GM12891 (cell line): ENCODE measurements at places on chromosomes 2 and 18.

DNA sequence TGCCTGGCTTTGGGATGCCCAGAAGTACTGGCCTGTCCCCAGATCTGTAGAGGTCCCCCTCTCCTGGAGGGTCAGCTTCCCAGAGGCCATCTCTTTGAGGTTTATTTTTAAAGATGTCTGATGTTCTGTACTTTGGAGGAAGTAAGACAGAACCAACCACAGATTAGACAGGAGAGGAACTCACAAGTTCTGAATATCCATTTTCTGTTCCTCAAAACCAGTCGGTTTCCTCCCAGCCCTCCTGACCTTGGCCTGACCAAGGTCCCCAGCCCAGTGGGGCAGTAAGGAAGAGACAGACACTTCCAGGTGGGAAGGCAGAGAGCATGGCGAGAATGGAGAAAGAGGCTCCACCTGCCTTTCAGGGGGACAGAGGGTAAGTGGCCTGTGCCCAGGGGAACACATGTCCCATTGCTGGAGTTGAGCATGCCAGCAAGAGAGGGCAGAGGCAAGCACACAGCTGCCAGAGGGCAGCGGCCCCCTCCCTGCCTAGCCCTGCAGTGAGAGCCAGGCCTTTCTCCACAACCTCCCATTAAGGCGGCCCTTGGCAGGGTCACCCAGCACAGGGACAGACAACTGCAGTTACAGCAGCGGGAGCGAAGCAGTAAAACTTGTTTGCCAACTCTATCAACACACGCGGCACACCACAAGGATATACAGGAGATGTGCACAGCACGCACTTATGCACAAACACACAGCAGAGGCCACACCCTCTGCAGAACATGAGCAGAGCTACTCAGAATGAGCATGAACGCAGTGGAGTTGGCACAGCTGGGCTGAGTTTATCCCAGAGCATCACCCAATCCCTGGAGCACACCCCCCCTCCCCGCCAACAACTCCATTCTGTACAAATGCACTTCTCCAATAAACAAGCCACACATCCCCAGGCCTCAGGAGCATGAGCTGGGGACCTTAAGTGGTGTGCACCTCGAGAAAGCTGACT is 18.5 kb upstream of the SEMA4C start:
- no peak for DNase-seq

- DNase-seq, result no peak
These were observed 144.3 kb upstream of the BOD1L2 start for GRCh38 chr18:57002627-57003026.

DNA sequence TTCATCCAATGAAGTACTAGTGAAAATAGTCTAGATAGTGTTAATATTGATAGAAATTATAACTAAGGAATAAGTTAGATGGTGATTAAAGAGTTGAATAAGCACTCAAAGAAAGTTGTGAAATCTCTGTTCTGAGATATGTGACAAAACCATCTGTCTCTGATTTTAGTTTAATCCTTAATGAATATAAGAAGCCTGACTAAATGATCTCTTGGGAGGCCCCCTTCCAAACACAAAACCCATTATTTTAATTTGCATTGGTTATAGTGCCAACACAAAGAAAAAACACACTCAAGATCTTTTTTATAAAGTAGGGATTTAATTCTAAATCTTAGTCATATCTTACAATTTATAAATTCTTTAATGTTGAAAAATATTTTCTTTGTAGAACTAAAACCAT is 34.0 kb downstream of the SCN2A start:
- no peak for DNase-seq

DNA sequence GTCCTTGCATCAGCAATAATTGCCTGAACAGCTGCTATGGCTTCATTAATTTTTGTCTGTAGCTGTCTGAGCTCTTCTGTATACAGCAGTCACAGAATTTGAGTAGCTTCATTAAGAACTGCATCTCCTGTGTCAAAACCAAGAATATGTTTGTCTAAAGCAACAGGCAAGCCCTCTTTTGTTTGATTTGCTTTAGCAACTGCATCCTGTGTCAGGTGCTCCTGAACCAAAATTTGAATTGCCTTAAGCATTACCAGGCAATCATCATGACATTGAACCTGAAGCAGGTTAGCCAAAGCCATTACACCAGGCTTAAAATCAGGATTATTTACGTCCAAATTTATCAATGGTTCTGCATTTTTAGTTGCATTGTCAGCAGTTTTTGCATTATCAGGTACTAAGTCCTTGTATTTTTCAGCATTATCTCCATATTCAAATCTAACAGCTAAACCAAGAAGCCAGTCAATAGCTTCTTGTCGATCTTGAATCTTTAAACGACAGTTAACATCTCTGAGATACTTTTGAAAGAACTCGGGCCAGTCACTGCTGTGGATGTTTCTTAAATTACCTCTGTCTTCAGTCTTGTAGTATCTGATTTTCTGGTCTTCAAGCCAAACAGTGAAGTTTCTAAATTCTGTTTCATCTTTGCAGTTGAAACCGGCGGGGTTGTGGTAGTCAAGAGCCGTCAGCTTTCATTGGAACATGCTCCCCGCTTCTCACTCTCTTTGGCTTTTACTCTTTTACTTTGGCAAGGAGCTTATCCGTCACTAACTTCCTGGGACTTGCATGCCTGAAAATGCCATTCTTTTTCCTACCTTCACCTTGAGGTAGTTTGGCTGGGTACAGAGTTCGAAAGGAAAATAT is 42.2 kb downstream of the MERTK start:
- no peak for DNase-seq

DNA sequence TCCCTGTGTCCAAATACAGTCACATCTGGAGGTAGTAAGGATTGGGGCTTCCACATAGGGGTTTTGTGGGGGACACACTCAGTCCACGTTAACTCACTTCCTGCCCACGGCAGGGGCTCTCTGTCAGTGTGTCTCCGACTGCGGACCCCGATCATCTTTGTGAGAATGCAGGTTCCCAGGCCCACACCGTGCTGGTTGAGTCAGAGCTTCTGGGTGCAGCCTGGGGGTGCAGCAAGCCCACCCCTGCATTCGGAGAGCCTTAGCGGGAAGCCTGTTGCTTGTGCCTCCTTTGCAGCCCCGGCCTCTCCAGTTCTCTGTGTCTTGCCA is 28.0 kb downstream of the HPCAL1 start:
- DNase-seq, result no peak

GRCh38 chr18:24917767-24918166 is 434.2 kb downstream of the ZNF521 start:
- DNase-seq, result no peak

GRCh38 chr2:99771681-99772333 is 282.0 kb upstream of the REV1 start:
- no peak for DNase-seq

GRCh38 chr2:203451689-203452088 is 83.4 kb downstream of the RAPH1 start:
- no peak for DNase-seq

DNA sequence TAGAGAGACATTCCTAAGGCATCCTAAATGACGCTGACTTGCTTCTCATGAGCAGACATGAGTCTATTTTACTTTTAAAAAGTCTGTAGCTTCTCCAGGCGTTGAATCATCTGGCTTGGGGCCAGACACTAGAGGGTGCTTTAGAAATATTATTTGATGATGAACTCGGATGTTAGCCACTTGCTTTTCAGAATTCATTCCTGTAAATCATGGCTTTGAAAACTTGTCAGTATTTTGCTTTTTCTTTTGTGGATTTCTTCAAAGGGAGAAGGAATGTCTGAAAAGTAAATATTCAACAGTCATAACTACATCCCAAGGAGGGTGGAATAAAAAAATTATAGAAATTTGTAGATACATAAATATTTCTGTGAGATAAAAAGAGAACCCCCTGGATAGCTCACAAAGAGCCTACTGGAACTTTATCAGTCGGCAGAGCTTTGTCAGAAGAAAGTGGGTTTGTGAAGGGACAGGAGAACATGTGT is 370.8 kb downstream of the OSR1 start:
- DNase-seq, result no peak

- DNase-seq, result no peak
These were observed 101.3 kb downstream of the RAD51AP2 start for GRCh38 chr2:17416884-17417391.
